ENCODE measurements at places on chromosomes 4 and X. TPM values are rescaled to one million over a fixed set of nuclear protein-coding genes. Genes with fewer than 3 reads are reported as not detected.

DNA sequence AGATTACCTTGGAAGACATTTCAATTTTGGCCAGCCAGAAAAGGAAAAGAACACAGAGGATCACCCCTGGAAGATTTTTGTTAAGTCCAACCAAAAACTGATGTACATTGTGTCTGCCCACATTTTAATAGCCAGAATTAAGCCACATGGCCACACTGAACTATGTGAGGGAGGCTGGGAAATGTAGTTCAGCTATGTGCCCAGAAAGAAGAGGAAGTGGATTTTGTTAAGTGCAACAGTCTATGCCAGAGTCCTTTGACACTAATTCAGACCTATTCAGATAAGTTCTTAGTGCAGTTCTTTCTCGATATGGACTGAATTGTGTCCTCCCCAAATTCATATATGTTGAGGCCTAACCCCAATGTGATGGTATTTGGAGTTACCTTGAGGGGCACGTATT is 18.4 kb downstream of the PRPS1 start:
- DNase-seq, result no peak

DNA sequence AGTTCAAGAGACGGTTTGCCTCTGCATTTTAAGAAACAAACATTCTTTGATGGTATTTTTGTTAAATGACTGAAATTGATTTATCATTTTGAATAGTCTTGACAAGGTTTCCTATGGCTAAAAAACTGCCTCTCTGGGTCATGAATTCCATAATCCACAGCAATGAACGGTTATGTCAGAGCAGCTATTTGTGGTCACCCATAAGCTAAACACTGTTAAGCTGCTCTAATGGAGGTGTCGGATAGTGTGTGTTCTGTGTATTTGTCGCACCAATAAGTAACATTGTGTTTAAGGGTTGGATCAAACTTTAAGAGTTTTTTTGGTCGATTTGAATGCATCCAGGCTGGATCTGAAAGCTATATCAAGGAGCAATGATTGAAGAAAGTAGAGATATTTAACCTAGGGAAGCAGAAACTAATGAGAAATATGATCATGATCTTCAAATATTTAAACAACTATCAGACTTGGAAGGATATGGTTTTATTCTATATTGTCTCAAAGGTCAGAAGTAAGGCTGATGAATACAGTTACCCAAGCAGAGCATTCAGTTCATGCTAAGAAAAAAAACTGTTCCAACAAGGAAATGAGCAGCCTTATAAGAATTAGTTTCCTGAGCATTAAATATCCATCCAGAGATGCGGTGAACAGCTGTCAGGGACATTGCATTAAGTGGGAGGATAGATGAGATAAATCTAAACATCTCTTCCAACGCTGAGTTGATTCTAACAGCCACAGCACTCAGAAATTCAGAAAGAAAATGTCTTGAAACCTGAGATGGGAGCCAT is 232.3 kb upstream of the RPS6KA3 start:
- no peak for DNase-seq

GRCh38 chr4:84319124-84319523 is 180.0 kb downstream of the NKX6-1 start:
- DNase-seq, result peak; percentile 78

DNA sequence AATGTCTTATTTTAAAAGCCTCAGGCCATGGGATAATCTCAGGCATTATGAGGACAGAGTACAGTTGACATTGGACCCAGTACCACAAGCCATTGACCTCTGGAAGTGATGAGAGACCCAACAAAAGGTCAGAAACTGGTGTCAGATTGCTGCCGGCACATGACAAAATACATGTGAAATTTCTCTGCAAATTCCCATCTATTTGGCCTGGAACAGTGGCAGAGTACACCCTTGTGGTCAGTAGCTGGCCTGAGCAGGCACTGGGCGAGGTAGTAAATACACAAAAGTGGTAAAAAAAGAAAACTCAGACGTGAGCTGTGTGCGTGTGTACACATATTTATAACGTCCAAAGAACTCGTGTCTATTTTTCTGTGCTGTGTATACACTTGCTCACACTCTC is 155.5 kb downstream of the DHX15 start:
- DNase-seq, result no peak

The CXCL13 gene
- total RNA-seq, result 3.5 TPM

DNA sequence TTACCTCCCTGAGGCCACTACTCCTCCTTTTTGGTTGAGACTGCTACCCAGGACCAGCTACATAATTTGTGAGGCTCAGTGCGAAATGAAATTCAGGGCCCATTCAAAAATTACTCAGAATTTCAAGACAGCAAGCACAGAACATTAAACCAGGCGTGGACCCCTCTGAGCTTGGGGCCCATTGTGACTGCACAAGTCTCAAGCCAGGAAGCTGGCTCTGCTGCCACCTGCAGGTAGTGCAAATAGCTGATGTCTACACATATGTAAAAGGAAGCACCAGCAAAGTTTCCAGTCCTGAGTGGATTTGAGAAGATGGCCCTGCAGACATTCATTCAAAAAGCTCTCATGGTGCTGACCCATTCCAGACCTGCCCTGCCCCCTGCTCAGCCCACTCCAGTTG is 213.4 kb upstream of the LNX1 start:
- DNase-seq, result peak; percentile 46

DNA sequence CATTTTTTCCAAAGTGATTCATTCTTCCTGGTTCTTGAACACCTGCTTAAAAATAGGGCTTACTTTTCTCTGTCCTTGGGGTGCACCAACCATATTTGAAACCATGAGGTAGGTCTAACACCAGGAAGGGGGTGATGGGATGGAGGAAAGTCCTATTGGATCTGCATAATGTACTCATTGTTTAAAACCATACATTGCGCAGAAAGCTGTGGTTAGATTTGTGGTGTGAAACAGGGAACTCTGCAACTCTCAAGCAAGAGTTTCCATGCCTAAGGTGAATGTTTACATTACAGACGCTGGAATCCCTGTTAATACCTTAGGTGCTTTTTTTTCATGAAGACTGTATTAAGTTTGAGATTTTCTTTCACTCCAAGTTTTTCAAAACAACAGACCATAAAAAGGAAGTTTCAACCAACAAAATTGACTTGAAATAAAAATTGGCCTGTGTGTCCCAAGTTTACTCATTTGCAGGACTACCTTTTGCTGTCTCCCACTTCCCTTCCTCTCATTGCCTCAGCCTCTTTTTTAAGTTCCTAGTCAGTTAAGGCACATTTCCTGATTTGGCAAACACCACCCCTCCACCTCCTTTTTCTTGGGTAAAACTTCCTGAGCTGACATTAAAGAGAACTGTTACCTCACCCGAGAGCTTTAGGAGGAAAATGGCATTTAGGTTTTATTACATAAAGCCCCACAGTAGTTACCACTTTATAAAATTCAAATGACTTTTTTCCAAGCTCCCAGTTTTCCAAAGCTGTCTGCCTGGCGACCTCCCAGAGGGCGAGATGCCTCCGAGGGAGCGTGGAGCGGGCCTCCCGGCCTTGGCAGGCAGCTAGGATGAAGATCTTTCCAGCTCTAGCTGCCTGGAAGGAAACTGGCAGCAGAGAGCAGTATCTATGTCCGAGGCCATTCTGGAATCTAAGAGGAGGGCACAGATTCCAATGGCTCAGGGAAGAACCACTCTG is 47.9 kb upstream of the RBPJ start:
- no peak for DNase-seq

The GPR173 gene
- total RNA-seq, result 3.6 TPM

- DNase-seq, result no peak
Measured at GRCh38 chr4:149005191-149005590, 563.0 kb upstream of the NR3C2 start.

The IL13RA2 gene
- 2.5 TPM for total RNA-seq

DNA sequence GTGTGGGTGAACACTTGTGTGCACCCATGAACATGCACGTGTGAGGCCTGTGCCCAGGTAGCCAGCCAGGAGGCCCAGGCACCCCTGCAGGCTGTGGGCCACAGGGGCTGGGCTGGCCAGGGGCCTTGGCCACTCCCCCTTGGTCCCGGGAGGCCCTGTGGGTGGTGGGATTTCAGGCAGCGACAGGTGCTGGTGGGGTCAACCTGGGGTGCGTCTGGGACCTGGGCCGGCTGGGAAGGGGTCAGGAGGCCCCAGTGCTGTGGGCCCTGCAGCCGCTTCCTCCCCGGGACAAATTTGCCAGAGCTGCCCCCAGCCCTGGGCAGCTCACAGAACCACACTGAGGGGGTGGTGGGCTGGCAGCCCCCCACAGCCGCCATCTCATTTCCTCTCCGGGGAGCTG is 7.9 kb downstream of the FGFRL1 start:
- no peak for DNase-seq

DNA sequence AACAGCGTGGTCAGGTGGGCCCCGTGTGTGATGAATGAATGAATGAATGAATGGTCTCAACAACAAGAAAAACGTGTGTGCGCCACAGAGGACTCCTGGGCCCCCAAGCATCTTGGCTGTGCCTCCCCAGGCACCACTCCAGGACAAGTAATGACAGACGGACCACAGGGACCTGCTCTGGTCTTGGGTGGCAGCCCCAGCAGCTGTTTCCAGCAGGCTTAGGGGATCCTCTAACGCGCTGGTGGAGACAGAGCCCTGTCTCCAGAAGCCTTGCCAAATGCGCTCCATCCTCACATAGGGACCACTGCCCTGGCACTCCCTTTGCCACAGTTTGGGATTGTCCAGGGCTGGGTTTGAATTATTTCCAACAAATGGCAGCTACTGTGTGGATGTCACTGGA is 39.1 kb downstream of the PSAPL1 start:
- DNase-seq, result no peak

- no peak for DNase-seq
Measured at GRCh38 chrX:41722214-41722613, 1.8 kb upstream of the GPR82 start.

- no peak for DNase-seq
Measured at GRCh38 chr4:47791965-47792364, 45.9 kb downstream of the CORIN start.

DNA sequence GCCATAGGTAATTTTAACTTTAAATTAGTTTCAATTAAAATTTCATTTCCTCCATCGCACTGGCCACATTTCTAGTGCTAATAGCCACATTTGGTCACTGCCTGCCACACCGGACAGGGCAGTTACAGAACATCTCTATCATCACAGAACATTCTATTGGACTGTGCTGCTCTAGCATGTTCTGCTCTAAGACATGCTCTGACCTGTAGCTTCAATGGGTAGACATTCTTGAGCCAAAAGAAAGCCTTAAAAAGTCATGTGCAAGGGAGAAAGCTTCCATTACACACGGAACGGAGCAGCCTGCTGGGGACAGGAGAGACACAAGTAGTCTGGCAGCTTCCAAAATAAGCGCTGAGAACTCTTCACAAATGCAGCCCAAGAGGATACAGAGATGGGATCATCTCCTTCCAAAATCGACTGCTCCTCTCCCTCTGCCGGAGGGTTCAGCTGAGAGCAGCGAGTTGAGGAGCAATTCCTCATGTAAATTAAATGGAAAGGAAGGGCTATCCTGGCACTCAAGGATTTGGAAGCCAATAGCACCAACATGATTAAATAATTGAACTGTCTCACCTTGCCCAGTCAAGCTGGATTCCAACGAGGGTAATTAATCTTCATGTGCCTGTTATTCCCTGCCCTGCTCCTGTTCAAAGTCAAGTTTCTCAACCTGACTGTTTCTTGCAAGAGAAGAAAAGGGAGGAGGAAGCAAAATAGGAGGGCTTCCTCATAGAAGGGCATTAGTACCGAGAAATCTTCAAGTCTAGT is 336.4 kb upstream of the NOCT start:
- DNase-seq, result no peak

GRCh38 chr4:118335324-118335723 is 17.5 kb downstream of the PRSS12 start:
- DNase-seq, result no peak

DNA sequence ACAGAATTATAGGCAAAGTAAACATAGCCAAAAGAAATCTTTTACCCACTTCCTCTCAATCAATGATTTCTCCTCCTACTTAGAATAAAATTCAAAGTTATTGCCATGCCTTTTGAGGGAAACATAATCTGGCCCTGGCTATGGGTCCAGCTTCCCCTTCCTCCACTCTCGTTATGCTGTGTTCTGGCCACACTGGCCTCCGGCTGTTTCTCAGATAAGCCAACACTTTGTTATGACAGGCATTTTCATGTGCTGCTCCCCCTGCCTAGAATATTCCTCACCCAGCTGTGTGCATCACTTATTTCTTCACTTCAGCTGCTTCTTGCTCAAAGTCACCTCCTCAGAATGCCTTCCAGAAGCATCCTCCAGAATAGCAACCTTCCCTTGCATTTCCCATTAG is 386.6 kb upstream of the AADAT start:
- no peak for DNase-seq

- DNase-seq, result no peak
Measured at GRCh38 chrX:101357166-101357795, 8.7 kb upstream of the TIMM8A start.

The HS3ST1 gene
- 3.1 TPM for total RNA-seq

The LAP3 gene
- total RNA-seq, result 84.0 TPM

DNA sequence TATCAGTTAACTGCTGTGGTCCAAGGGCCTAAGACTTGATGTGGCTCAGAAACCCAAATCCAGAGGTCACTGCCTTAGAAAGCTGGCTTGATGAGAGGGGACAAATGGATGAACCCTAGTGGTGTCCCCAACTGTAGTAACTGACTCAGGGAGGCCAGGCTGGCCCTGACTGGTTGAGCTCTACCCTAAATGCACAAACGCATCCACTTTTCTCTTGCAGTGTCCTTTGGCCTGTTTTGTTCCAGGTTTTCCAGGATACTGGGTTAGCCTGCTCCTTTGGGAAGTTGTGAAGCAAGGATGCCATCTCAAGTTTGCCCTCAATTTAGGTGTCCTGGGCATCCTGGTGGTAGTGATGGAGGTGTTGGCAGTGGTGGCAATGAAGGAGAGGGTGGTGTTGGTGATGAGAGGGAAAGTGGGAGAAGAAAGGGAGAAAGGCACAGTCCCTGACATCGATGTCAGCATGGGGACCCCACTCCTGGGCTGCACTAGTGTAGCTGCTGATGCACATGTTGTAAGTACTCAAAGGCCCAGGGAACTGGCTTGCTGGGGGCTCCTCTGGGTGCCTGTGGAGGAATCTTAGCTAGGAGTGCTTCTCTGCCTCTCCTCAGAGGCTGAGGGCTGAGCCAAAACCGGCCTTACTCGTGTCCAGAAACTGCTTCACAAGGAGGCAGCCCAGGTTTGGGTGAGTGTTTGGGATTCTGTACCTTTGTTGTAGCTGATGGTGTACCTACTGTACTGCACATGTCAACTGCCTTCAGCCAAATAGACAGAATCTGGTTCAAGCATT is 2.9 kb upstream of the HAND2 start:
- DNase-seq, result no peak

DNA sequence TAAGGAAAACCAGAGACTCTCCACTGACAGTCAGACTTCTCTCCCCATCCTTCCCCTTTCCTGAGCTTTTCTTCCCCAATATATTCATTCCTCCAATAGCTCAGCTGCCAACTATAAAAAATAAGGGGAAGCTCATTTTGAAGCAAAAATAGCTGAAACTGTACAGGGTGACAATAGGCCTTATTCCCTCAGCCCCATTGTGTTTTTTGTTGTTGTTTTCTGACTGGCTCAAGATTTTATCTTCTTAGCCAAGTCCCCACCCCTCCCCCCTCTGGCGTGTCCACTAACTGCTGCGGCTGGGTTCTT is 26.2 kb downstream of the PRPS1 start:
- no peak for DNase-seq

- DNase-seq, result no peak
Measured at GRCh38 chr4:14865804-14866203, 136.5 kb upstream of the CPEB2 start.

- DNase-seq, result no peak
Measured at GRCh38 chr4:6393544-6394475, 78.6 kb downstream of the PPP2R2C start.
